ENCODE measurements at places on chromosomes 1 and 21.

- peaks cover 44% of the 10 kb centered on the region for H3K4me1 ChIP-seq
- H3K4me3 ChIP-seq, result no peak overlapping the region
- no peaks in the 10 kb centered on the region for H3K36me3 ChIP-seq
These were observed 85.5 kb downstream of the PLPPR5 start for GRCh38 chr1:98919211-98919610.

- H3K4me3 ChIP-seq, result no peak overlapping the region
- H3K36me3 ChIP-seq, result no peaks in the 10 kb centered on the region
- peaks cover 2% of the 10 kb centered on the region for H3K4me1 ChIP-seq
- no peak for DNase-seq
- H3K27me3 ChIP-seq, result no peaks in the 10 kb centered on the region
- H3K27ac ChIP-seq, result no peak overlapping the region
These were observed 87.7 kb downstream of the ADARB1 start for GRCh38 chr21:45162115-45162514.

GRCh38 chr1:169724168-169724567, 9.7 kb downstream of the SELE start:
- no peak overlapping the region for H3K27ac ChIP-seq
- H3K4me3 ChIP-seq, result no peak overlapping the region
- H3K4me1 ChIP-seq, result no peaks in the 10 kb centered on the region
- no peaks in the 10 kb centered on the region for H3K36me3 ChIP-seq
- no peak for DNase-seq

GRCh38 chr21:44753357-44753756, 42.0 kb upstream of the TSPEAR start:
- H3K27ac ChIP-seq, result peak overlapping the region; percentile 50
- H3K27me3 ChIP-seq, result no peaks in the 10 kb centered on the region
- no peak overlapping the region for H3K4me3 ChIP-seq
- H3K36me3 ChIP-seq, result no peaks in the 10 kb centered on the region
- peak; percentile 55 for DNase-seq
- peaks cover 14% of the 10 kb centered on the region for H3K4me1 ChIP-seq

GRCh38 chr21:42398436-42399028, 2.7 kb upstream of the TMPRSS3 start:
- H3K27ac ChIP-seq, result no peak overlapping the region
- H3K27me3 ChIP-seq, result no peaks in the 10 kb centered on the region
- no peaks in the 10 kb centered on the region for H3K36me3 ChIP-seq
- peaks cover 10% of the 10 kb centered on the region for H3K4me1 ChIP-seq

DNA sequence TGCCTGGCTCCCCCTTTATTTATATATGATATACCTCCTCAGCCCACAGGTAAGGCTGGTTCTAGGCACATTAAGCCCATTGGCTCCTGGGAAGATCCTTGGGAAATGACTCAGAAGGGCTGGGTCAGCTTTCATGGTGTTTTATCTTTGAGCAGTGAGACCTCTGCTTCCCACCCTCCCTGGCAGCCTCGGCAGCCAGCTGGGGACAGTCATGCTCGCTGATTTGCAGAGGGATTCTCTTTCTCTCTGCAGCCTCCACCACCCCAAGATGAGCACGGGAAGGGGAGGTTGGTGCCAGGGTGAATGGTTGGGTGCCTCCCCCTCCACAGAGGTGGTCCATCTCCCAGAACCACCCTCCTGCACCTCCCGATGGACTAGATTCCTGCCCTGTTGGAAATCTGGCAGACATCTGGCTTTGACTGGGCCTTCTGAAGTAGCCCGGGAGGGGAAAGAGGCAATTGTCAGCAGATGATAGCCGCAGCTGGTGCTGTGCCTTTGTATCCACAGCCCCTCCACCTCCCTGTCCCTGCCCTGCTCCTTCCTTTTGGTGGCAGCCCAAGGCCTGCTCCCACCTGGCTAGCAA, 24.6 kb downstream of the IER5 start:
- H3K4me3 ChIP-seq, result no peak overlapping the region
- peak overlapping the region; percentile 91 for H3K27ac ChIP-seq
- no peaks in the 10 kb centered on the region for H3K27me3 ChIP-seq
- H3K4me1 ChIP-seq, result peaks cover 40% of the 10 kb centered on the region
- peak; percentile 82 for DNase-seq
- no peaks in the 10 kb centered on the region for H3K36me3 ChIP-seq

DNA sequence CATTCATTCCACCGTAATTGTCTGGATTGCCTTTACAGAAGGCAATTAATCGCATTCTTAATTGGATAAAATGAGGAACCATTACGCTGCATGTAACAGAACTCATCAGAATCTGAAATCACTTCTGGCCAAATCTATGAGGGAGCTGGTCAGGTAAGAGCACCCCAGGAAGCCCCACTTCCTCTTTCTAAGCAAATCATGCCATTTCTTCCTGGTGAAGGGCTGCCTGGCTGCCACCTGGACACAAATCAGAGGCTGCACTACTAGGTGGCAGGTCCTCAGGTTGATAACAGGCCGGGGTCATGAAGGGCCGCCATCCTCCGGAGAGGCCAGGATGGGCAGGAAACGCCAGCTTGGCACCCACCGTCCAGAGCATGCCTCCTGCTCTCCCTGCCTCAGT, 73.7 kb downstream of the CAPZB start:
- no peaks in the 10 kb centered on the region for H3K27me3 ChIP-seq
- H3K4me3 ChIP-seq, result no peak overlapping the region
- H3K27ac ChIP-seq, result no peak overlapping the region
- no peaks in the 10 kb centered on the region for H3K36me3 ChIP-seq
- no peak for DNase-seq

DNA sequence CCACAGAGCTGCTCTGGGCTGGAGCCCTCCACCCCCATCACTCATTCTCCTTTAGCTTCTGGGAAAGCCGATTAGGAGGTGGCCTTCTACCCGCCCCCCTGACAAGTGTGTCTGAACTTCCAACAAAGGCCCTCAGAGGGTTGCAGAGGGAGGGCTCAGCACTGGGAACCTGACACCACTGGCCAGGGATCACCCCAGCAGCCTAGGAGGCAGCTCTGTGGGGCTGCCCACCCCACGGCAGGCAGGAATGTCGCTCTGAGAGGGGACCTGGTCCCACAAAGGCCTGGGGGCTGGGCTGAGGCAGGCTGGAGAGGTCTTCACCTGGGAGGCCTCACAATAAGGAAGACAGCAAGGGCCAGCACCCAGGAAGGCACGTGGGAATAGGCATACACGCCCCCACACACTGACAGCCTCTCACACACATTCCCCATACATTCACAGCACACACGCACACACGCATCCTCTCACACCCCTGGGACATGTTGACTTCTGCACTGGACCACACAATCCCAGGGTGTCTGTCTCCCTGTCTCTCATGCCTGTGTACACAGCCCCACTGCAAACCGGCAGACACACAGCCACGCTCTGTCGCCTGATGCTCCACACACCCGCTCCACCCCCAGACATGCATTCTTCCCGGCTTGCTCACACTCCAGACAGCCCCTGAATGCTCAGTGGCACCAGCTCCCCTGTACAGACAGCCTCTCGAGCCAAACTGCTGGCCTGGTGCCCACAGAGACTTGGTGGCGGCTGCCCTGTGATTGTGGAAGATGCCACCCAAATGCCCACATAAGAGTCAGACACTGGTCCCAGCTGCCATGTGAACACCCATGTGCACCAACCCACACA, 30.7 kb downstream of the DMBX1 start:
- H3K4me3 ChIP-seq, result no peak overlapping the region
- no peaks in the 10 kb centered on the region for H3K27me3 ChIP-seq
- H3K4me1 ChIP-seq, result peaks cover 23% of the 10 kb centered on the region

DNA sequence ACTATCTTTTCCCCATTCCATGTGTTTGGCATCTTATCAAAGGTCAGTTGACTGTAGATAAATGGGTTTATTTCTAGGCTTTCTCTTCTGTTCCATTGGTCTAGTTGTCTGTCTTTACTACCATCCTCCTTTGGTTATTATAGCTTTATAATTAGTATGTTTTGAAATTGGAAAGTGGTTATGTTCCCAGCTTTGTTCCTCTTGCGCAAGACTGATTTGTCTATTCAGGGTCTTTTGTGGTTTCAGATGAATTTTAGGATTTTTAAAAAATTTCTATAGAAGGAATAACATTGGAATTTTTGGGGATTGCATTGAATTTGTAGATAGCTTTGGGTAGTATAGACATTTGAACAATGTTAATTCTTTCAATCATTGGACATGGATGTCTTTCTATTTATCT, 77.0 kb upstream of the NBPF4 start:
- no peaks in the 10 kb centered on the region for H3K36me3 ChIP-seq
- H3K4me1 ChIP-seq, result no peaks in the 10 kb centered on the region
- no peak for DNase-seq
- no peak overlapping the region for H3K4me3 ChIP-seq
- no peak overlapping the region for H3K27ac ChIP-seq

DNA sequence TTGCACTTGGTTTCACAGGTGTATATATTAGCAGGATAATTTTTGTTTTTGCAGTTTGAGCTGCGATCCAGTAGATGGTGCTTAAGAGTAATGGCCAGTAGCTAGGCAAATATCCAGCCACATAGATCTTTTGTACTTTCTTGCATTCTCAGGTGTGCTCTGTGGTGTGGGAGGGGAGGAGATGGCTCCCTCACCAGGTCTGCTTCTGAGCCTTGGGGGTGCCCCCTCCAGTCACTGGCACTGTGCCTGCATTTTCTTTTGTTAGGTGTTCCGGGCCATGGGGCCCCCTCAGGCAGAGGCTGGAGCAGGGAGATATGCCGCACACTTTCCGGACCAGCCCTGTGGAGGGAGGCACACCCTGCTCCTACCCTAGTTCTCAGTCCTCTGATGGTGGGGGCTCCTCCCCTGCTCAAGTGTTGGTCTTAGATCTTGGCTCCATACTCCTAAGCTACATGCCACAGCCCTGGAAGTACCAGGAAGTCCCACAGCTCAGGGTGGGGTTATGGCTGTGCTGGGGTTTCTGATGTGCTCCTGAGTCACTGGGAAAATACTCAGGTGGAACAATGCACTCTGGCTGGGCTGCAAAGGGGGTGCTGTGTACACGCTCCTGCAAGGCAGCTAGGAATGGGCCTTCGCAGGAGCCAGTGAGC, 197.6 kb upstream of the DMRTA2 start:
- H3K27ac ChIP-seq, result peak overlapping the region; percentile 81
- DNase-seq, result peak; percentile 92
- H3K4me1 ChIP-seq, result peaks cover 5% of the 10 kb centered on the region
- H3K27me3 ChIP-seq, result no peaks in the 10 kb centered on the region

GRCh38 chr1:230191079-230191804, 124.2 kb downstream of the GALNT2 start:
- peaks cover 4% of the 10 kb centered on the region for H3K4me1 ChIP-seq
- no peaks in the 10 kb centered on the region for H3K27me3 ChIP-seq
- no peak overlapping the region for H3K27ac ChIP-seq
- no peak overlapping the region for H3K4me3 ChIP-seq
- DNase-seq, result no peak

- no peak for DNase-seq
- peaks cover 3% of the 10 kb centered on the region for H3K36me3 ChIP-seq
- no peak overlapping the region for H3K4me3 ChIP-seq
- H3K4me1 ChIP-seq, result peaks cover 4% of the 10 kb centered on the region
- no peaks in the 10 kb centered on the region for H3K27me3 ChIP-seq
- peak overlapping the region; percentile 40 for H3K27ac ChIP-seq
These were observed 4.5 kb upstream of the CD101 start for GRCh38 chr1:116997066-116997465.
